ELR (cell line): ENCODE measurements at places on chromosomes 11 and 22.
A peak's percentile ranks its signal among the peaks of the same experiment; 100 is the strongest.

DNA sequence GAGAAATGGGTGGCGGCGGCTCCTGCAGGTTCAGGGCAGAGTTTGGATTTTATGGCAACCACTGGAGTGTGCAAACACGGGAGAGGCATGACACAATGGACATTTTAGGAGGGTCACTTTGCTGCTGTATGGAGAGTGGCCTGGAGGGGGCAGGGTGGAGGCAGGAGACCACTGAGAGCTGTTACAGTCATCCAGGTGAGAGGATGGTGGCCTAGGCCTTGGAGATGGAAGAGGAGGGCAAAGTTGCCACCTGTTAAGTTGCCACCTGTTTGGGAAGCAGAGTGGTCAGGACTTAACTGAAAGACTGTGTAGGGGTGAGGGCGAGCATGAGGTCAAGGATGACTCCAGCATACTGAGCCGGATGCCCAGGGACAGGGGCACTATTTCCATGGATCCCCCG lies 2.3 kb upstream of the RAD9A start:
- DNase-seq: peak; percentile 46

- DNase-seq: no peak
These were observed 8.0 kb downstream of the ZFTA start for GRCh38 chr11:63760487-63761079.

DNA sequence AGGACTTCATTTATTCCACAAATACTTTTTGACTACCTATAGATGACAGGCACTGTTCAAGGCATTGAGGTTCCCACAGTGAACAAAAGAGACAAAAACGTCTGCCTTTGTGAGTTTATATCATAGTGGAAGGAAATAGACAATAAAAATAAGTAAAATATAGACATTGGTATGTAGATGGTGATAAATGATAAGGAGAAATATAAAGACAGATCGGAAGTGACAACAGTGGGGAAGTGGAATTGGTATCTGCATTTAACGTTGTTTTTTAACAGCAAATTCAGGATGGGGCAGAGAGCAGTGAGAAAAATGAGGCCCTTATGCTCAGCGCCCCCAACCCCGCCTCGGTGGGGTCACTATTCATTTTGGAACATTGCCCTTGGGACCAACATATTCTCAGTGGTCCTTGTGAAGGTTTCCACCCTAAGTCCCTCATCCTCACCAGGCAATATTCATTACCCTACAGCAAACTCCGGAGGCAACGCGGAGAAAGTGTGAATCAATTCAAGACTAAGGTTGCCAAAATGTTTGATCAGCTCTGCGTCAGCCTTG lies 627 bp upstream of the PEX26 start:
- no peak for DNase-seq

GRCh38 chr11:119432484-119433357 lies 9.7 kb upstream of the THY1 start:
- DNase-seq: peak; percentile 82

DNA sequence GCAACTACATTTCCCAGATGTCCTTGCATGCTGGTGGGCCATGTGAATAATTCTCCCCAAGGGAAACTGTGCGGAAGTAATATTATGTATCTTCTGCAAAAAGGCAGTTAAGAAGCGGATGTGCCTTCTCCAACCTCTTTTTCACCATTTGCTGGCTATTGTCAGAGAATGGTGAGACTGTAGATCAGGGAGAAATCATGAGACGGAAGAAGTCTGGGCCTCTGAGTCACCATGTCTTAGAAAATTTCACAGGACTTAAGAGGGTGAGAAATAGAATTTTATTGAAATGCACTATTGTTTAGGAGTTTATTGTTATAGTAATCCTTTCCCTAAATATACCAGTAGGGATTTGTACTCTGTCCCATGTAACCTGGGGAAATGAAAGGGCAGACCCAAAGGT lies 298.7 kb upstream of the ZC3H12C start:
- peak; percentile 15 for DNase-seq

DNA sequence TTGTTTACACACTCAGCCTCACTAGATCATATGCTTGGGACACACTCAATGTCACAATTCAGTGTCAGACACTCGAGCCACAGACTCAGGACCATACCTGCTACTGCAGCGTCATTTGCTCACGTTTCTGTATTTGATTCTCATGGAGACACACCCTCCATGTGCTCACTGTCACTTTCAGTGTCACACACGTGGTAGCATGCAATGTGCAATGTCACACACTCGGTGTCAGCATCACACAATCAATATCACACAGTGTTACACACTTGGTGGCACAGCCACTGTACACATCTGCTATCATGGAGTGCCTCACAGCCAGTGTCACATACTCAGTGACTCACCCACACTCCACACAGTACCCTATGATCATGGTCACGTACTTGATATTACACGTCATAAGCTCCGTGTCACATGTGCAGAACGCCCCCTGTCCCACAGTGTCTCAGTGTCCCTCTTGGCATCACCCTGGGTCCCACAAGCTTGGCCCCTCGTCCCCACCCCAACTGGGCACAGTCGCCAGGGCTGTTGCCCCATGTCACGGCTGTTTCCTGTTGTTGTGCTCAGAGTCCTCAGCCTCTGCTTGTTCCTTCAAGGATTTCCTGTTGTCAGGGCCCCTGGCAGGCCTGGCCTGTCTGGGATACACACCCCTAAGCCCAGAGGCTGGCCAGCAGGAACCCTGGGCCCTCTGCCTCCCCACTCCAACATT lies 49.6 kb downstream of the PDE2A start:
- DNase-seq: no peak

GRCh38 chr11:2319791-2320472 lies 18.1 kb downstream of the TSPAN32 start:
- DNase-seq: no peak

DNA sequence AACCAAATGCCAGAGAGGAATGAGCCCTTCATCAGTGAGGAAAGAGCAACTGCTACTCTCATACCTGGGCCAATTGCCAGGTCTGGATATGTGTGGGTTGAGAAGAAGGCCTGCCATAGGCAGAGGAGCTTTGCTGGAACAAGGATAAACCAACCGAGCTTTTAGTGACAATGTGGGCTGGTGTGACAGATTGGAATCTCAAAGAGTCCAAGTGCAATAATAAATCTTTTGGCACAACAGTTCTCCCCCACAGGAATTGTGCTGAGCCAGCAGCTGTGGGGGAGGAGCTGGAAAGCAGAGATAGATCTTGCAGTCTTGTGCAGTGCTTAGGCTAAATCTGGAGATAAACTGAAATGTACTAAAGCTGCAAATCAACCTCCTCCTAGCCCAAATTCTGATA lies 79.4 kb upstream of the ISX start:
- no peak for DNase-seq

- DNase-seq: peak; percentile 84
These were observed 35.3 kb downstream of the KREMEN1 start for GRCh38 chr22:29108137-29108536.

DNA sequence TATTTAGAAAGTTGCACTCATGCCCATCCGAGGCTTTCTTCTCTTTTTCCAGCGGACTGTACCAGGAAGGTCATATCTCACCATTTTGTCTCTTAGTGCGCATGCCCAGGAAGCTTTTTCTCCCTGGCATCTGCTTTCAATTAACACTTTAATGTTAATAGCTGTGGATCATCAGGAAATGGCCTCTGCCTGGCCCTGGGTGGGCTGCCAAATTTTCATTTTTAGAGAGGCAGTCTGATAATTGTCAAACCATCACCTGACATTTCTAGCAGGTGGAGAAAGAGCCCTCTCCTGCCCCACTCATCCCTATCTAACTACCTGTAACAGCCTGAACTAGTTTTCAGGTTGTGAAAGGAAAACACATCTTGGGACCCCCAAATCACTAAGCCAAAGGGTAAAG lies 257.4 kb upstream of the LRRC4C start:
- DNase-seq: no peak

- peak; percentile 93 for DNase-seq
These were observed 48.0 kb upstream of the AMPD3 start for GRCh38 chr11:10407055-10407454.

DNA sequence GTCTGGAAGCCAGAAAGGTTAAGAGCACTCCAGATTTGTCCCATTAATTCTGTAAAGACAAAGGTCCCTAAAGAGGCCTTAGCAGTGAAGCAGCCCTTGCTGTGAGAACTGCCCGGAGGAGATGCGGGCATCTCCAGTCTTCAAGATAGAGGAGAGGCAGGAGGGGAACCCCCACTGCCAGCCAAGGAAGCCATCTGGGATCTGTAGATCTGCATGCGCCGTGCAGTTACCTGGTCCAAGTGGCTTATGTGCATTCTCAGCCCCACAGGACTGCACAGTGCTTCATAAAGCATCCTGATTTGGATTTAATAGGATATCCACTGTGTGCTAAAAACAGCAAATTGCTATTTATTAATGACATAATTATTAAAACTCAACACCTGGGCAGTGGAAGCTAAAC lies 834.6 kb downstream of the NTM start:
- no peak for DNase-seq

DNA sequence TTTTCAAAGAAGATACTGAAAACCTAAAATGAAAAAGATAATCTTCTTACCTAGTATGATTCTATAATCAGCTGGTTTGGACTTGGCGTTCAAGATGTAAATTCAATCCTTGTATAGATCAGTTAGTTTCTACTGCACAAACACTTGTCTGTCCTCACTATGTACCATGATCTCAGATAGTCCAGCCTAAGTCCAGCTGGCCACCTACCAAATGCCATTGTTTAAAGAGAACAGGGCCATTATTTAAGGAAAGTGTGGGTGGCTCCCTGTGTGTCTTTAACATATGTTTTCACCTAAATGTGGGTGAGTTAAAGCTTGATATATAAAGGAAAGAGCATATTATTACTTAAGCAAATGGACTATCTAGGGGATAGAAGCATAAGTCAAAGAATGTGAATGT lies 38.6 kb downstream of the BLID start:
- DNase-seq: no peak

DNA sequence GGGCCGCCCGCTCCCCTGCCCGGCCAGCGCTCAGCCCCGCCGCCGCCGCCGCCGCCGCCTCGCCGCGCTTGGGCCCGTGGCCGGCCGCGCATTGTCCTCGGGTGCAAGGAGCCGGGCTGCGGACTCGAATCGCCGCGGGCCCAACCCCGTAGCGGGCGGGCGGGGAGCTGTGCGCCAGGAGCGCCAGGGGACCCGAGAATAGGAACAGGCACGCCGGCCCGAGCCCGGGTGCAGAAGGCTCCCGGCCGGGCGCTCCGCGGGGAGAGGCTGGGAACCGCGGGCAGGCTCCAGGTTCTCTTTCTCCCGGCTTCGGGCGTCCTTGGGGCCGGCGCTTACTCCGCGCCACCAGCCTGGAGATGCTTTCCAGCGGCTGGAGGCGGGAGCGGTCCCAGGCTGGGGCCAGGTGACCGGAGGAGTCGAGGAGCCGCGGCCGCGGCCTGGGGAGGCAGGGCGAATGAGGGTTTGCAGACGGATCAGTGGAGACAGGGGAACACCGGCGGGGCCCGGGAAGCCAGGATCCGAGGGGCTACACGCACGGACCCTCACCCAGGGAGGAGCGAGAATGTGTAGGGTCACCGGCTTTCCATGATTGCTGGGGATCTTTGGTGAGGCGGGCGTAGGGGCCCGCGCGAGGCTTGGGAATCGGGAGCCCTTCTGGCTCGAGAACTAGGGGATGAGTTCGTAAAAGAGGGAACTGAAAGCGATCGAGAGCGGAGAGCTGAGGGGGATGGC lies 726 bp downstream of the PKNOX2 start:
- DNase-seq: peak; percentile 43

- DNase-seq: no peak
These were observed 100.2 kb downstream of the SYN3 start for GRCh38 chr22:32958001-32958400.

- no peak for DNase-seq
These were observed 37.1 kb downstream of the BCR start for GRCh38 chr22:23217171-23218052.

DNA sequence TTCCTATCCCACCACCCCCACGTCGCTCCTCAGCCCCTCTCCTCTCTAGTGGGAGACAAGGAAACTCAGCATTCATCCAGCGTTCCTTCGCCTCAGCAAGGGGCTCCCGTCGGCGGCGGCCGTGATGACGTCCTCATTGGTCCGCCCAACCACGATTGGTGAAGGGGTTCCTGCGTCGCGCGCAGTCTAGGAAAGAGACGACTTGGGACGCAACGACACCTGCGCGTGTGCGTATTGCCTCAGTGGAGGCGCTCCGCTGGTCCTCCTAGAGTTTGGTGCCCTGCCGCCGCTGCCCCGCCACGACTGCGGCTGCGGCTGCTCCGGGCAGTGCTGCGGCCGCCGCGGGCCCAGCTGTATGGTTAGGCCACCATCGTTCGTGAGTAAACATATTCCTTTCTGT lies 56.6 kb downstream of the CCDC81 start:
- no peak for DNase-seq

DNA sequence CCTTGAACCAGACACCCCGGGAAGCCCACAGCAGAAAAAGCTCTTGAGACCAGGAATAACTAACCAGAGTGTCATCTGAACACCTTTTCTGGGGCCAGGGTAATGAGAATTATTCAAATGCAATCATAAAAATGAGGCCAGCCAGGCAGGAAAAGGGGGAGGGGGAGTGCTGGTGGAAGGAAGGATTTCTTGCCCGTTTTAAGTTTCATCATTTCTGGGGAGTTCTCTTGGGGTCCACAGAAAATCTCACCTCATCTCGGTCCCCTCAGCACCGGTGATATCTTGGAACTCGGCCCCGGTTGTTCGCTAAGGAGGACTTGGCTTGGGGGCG lies 495 bp upstream of the PKNOX2 start:
- no peak for DNase-seq

GRCh38 chr22:35921777-35922176 lies 106.8 kb downstream of the RBFOX2 start:
- DNase-seq: peak; percentile 92

GRCh38 chr11:32379719-32380118 lies 55.6 kb downstream of the WT1 start:
- DNase-seq: no peak

GRCh38 chr11:29173660-29174062 lies 843.2 kb downstream of the KCNA4 start:
- DNase-seq: peak; percentile 92

GRCh38 chr11:120830085-120830620 lies 193.7 kb upstream of the TBCEL start:
- no peak for DNase-seq

DNA sequence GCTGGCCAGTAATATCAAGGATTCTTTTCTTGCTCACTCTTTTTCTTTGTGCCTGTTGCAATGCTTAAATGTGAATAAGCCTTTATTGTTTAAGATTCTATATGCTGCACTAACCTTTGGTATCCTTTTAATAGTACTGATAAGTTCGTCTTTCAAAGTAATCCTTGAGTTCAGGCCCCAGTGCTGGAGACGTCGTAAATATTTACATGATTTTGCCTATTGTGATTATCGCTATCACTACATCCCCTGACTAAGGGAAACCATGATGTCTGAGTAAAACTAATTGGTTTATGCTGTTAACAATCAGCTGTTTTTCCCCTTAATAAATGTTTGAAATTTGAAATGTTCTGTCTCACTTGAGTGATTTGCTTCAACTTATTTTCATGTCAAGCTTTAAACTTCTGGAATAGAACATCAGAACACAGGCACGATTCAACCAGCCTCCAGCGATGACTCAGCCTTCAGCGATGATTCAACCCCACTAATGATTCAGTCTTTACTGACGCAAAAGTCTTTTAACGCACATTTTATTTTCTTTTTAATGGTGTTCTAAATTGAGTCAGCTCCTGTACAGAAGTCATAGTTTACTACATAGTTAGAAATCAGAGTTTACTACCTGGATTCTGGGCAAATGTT lies 3.9 kb downstream of the HTATIP2 start:
- peak; percentile 94 for DNase-seq

- no peak for DNase-seq
These were observed 81.3 kb upstream of the TP53I11 start for GRCh38 chr11:45031912-45032519.

- DNase-seq: no peak
These were observed 1.4 kb downstream of the WT1 start for GRCh38 chr11:32433914-32434355.
